ENCODE measurements at places on chromosomes 13 and 19.

DNA sequence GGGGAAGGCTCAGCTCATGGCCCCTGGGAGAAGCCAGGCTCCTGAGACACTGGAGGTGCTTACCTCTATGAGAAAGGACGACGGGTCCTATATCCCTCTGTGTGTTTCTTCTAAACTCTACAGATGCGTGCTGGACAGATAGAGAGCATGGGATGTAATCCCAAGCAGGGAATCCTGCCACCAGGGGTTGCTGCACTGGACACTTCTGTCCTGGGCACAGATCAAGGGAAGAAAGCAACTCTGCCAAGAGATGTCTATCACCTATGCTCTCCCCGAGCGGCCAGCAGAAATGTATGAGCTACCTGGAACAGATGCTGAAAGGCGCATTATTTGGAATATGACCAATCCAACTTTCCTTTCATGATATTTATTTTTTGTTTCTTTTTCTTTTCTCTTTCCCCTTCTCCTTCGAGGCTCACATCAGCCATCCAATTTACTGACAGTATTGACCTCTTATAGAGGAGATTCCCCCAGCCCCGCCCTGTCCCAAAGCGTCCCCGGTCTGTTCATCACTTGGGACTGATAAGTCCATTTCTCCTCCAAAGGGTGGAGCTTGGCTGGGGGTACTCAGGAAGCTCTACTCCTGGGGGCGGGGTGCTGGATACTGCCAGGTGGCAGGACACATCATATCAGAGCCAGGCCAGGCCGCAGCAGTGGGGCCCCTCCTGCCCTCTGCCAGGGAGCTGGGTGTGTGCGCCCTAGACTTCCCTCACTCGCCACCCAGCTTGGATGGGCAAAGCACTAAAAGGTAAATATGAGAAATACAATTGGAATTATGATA, 34.2 kb downstream of the TSHZ3 start:
- DNase-seq = no peak

DNA sequence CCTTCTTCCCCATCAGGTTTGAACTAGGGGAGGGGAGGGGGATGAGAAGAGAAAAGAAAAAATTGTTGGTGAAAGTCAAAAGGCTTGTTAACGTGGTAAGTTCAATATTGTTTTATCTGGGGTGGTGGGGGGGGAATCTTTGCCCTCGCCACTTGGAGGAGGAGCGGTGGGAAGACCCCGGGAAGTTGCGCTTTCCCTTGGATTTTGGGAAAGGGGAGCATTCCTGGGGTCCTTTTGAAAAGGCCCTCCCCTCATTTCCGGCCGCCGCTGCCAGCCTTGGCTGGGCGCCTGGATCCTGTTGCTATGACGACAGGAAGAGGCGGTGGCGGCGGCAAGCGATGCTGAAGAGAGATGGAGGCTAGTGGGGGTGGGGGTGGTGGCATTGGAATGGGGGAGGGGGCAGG, 4.6 kb upstream of the CACNG8 start:
- no peak for DNase-seq

DNA sequence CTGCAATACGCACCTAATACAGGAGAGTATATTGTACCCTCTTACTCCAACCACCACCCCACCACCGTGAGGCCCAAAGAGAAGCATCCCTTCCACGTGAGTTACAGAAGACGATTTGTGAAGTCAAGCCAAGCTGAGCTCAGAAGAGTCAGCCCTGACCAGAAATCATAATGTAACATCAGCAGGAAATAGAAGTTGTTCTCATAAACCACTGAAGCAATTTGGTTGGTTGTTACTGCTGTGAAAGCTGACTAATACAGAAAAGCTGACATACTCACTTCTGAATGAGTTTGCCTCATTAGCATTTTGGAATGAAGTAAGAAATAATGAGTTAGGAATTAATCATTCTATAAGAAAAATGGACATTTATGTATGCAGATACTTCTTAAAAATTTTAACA, 749.4 kb upstream of the SLC10A2 start:
- DNase-seq = peak; percentile 57

DNA sequence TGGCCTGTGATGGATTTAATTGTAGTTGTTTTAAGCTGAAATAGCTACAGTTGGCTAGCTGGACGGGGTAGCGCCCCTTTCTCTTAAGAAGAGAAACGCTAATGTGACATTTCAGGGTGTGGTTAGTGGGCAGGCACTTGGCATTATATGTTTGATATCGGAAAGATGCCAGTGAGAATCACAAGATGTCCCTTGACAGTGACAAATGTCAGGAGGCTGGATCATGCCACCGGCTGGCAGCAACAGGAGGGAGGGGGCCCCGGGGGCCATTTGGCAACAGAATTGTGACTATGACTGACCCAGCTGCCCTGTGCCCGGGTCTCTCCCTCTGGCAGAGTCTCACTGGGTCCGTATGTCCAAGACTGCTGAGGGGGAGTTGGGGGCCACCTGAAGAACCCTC, 4.7 kb downstream of the DCAF15 start:
- no peak for DNase-seq

GRCh38 chr13:54077569-54077968, 1049.0 kb downstream of the OLFM4 start:
- no peak for DNase-seq

GRCh38 chr19:21434516-21434915, 37.6 kb downstream of the ZNF493 start:
- no peak for DNase-seq

DNA sequence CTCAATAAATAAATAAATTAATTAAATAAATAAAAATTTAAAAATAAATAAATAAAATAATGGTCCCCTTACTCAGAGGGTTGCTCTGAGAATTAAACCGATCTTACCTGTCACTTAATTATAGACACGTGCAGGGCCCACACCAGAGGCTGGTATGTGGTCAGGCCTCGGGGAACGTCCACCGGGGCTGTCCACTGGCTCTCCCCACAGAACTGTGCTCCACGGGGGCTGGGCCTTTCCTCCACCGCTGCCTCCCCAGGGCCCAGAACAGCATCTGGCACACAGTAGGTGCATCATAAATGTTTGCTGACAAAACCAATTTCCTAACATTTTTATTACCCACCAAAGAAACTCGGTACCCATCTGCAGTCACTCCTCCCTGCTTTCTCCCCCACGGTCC, 69.2 kb downstream of the CEBPG start:
- no peak for DNase-seq
